ENCODE measurements at places on chromosomes 16 and 17.

DNA sequence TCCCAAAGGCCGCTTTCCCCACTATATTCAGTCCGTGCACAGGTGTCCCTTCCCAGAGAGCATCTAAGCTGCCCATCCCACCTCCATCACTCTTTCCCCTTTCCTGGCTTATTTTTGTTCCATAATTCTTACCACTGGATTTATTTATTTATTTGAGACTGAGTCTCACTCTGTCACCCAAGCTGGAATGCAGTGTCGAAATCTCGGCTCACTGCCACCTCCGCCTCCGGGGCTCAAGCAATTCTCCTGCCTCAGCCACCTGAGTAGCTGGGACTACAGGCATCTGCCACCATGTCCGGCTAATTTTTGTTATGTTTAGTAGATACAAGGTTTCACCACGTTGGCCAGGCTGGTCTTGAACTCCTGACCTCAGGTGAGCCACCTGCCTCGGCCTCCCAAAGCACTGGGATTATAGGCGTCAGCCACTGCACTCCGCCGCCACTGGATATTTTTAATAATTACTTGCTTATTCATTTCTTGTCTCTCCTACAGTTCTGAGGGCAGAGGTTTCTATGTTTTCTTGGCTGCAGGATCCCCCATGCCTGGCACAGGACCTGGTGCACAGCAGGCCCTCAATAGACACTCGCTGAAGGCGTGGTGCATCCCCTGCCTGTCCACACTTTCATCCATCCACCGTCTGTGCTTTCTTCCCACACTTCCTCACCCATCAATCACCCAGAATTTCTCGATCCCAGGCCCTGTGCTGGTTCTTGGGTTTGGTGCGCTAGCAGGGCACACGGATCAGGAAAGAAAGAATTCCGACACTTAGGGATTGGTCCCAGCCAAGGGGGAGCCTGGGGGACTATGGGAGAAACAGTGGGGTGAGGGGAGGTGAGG lies 9.9 kb upstream of the ADGRG1 start:
- no peak for DNase-seq

- DNase-seq: no peak
Measured at GRCh38 chr16:75787440-75787839, 61.1 kb upstream of the CPHXL start.

GRCh38 chr16:76854234-76854633 lies 336.8 kb upstream of the MON1B start:
- no peak for DNase-seq

DNA sequence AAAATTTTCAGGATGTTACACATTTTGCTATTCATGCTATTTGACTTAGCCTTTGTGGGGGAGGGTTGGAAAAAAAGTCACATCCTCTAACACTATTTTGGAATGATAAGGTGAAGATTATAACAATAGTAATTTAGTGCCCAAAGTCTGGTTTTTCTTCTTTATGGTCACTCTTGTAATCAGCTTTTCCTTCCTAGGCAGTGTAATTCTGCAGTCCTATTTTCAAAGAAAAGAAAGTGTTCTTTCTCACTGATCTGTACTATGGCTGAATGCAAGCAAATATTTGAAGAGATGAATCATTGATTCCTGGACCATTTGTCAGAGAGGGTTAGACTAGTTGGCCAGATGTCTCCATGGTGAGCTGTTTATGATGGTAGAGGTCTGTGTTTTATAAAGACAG lies 8.4 kb downstream of the RSPRY1 start:
- no peak for DNase-seq

DNA sequence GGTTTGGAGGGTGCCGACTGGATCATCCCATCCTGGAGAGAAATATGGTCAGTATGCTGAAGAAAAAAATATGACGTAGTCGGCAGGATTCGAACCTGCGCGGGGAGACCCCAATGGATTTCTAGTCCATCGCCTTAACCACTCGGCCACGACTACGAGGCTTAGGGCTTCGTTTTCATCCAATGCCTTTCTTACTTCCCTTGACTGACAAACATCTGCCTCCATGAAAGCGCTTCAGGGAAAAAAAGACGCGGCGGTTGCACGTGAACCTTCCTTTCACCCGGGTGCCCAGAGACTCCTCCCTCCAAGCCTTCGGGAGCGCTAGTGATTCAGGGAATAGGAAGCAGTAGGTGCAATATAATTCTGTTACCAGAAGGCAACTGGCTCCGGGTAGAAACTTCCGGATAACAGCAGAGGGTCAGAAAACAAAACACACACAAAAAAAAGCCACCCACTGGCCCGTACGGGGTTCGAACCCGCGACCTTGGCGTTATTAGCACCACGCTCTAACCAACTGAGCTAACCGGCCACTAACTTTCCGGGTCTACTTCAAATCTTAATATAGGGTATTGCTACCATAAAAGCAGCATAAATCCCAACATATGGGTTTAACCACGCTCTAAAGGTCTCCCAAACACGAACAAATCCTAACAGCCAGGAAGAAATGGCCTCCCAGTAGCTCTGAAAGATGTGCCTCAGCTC lies 16.3 kb upstream of the AURKB start:
- DNase-seq: peak; percentile 44
